ENCODE measurements at places on chromosomes 16 and 17.
A peak's percentile ranks its signal among the peaks of the same experiment; 100 is the strongest.

GRCh38 chr16:648071-648780 lies 939 bp upstream of the WDR90 start:
- DNase-seq, result no peak

- DNase-seq, result no peak
These were observed 424.5 kb upstream of the MON1B start for GRCh38 chr16:76766538-76766937.

DNA sequence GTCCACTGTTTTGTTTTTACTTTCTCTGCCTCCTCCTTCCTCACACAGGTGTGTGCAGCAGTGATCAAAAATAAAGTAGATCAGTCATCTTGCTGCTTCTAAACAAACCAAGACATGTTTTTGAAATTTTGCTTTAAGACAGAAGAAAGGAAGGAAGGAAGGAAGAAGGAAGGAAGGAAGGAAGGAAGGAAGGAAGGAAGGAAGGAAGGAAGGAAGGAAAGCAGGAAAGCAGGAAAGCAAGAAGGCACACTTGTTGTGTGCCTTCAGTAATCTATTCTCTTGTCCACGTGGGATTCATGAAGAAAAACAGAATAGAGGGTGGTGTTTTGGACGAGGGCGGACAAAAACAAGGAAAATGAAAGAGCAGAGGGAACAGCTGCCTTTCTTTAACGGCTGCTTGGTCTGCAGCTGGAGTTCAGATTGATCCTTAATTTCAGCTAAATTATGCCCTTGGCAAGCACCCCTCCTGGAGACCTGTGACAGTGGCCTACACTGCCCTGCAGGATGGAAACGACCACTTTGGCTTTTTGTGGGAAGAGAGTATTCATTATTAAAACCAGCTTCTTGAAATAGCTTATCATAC lies 188.5 kb upstream of the IRX3 start:
- DNase-seq, result no peak

- no peak for DNase-seq
These were observed 9.2 kb downstream of the SNN start for GRCh38 chr16:11677451-11677951.

DNA sequence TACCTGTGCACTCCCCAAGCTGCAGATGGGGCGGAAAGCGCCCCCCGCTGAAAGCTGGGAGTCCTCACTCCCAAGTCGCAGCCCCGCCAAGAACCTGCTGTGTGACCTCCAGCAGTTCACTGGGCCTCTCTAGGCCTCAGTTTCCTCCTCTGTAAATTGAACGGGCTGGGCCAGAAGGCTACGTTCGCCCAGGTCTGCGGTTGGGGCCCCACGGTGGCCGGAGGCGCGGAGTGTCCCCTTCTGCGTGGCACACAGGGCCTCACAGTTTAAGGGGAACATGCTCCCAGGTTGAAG lies 628 bp downstream of the GALK1 start:
- DNase-seq, result no peak

DNA sequence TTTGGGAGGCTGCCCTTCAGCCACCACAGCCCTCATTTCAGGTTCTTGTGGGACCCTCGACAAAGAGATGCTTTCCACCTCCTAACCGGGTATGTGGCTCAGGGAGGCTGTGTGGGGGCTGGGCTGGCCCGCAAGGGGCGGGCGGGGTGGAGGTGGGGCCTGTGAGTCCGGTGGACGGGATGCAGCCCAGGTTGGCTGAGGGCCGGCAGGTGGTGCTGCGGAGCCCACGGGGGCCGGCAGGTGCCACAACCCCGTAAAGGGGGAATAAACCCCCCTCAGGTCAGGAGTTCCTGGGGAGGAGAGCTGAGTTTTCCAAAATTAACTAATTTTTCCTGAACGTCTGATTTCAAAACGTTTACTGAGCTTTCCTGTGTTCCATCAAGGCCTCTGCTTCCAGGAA lies 4.9 kb upstream of the CIAO3 start:
- no peak for DNase-seq

DNA sequence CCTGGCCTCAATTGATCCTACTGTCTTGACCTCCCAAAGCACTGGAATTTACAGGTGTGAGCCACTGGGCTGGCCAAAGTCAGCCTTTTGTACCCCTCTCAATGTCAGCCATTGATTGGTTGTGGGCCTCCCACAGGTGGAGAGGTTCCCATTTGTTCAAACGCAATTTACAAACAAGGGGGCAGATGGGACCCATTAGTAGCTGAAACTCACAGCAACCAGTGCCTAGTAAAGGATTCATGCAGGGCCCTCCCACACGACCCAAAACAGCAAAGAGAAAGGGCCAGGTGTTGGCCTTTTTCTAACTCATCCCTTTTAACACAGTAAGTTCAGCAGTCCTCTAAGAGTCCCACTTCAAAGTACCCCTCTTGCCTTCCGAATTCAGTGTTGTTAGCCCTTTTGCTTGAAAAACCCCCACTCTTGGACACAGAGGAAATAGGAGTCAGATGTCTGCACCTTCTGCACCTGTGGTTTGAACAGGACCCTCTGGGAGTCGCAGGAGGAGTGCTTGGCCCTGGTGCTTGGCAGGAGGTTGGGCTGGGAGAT lies 89.2 kb downstream of the PITPNC1 start:
- DNase-seq, result no peak

DNA sequence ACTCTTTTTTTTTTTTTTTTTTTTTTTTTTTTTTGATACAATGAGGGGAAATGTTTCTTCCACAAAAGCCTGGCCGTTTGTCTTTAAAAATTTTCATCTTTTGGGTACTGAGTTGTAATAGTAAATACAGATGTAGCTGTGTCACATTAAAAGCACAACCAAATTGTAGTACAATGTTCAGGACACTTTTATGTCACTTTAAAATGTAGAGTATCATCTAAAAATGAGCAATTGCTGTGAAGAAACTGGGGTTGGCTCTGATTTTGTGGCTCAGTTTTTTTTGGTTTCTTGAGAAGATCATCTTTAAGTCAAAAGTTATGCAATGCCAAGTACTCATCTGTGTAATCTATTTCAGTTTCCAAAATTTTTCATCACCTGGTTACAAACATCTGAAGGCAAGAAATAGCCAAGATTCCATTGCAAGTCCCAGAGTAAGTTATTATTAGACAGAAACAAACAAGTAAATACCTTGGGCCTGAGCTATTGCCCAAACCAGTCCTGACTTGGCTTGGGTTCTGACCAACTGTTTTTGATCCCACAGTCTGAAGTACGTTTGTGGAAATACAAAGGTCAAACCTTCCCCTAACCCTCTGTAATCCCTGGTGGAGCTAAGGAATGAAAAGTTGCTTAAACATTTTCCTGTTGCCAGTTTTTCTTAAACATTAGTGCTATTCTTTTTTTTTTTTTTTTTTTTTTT lies 717.2 kb downstream of the WWOX start:
- peak; percentile 64 for DNase-seq

DNA sequence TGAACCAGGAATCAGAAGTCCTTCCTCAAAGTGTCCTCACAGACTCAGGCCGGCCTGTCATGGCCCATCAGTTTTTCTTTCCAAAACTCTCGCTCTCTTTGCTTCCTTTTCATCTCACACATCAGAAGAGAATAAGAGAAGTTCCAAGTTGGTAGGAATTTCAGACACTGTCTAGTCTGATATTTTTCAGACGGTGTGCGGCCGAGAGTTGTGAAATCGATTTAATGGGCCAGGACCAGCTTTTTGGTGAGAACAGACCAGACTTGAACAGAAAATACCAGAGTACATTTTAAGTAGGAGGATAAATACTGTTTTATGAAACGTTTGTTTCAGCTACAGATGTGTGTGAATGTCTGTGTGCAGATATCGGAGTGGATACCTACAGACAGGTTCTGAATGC lies 24.8 kb upstream of the RCVRN start:
- DNase-seq, result no peak

GRCh38 chr17:71933306-71933705 lies 187.5 kb upstream of the SOX9 start:
- no peak for DNase-seq

- no peak for DNase-seq
These were observed 219.0 kb downstream of the UTP18 start for GRCh38 chr17:51479303-51479702.

- DNase-seq, result no peak
These were observed 37.4 kb downstream of the ZDHHC7 start for GRCh38 chr16:84973776-84974523.

GRCh38 chr17:49471769-49472168 lies 23.3 kb upstream of the NGFR start:
- DNase-seq, result no peak

GRCh38 chr16:51982715-51983680 lies 563.9 kb downstream of the TOX3 start:
- DNase-seq, result no peak

DNA sequence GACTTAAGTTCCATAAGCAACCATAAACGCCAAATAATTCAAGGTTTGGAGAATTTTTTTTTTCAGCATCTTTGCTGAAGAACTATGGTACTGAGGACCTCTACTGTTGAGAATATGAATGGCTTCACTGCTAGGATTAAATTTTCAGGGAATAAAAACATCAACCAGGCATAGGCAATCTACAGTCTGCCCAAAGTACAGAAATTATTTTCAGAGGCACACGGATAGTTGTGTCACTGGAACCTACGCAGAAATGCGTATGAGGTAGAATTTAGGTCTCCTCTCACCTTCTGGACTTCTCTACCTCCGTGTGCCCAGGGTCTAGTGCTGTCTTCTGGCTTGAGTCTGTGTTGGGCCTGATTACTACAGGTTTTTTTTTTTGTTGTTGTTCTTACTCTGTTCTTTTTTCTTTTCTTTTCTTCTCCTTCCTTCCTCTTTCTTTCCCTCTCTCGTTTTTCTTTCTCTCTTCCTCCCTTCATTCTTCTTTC lies 39.7 kb downstream of the NACA2 start:
- DNase-seq, result no peak

GRCh38 chr16:30990105-30990504 lies 5.1 kb downstream of the HSD3B7 start:
- no peak for DNase-seq

DNA sequence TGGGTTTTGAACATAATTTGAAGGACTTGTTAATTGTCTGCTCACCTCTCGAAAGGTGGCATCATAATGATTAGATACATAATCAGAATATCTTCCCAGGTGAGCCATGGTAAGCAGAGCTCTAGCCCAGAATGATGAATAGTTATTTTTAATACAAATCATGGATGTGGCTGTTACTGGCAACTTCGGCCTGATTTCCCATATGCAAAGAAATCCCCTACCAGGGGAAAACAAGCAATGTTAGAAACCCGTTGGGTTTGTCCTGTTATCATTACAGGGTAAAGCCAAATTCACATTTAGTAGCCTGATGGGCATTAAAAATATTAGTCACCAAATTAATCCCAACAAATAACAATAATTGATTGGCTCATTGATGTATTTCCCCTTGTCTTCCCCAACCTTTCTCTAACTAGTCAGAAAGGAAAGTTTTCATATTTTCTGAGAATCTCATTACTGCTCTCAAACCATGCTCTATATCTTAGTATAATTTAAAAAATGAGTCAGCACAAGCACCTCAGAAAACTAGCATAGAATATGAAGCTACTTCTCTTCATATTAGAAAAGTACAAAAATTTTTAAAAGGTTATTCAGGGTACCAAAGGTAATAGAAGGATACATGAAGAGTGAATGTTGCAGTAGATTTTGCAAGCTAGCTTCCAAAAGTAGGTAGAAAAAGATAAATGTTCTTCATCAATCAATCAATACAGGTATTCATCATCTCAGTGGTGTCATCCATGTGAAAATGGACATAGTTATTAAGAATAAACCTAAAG lies 5.0 kb downstream of the STAT5B start:
- no peak for DNase-seq

- no peak for DNase-seq
These were observed at the start of gene KRTAP3-1 for GRCh38 chr17:41008811-41009210. KRTAP3-1 (minus strand) TSS chr17:41009128; CDS start chr17:41009074, 54 bp downstream.

GRCh38 chr17:44587339-44587738 lies 30.1 kb downstream of the FZD2 start:
- DNase-seq, result no peak

DNA sequence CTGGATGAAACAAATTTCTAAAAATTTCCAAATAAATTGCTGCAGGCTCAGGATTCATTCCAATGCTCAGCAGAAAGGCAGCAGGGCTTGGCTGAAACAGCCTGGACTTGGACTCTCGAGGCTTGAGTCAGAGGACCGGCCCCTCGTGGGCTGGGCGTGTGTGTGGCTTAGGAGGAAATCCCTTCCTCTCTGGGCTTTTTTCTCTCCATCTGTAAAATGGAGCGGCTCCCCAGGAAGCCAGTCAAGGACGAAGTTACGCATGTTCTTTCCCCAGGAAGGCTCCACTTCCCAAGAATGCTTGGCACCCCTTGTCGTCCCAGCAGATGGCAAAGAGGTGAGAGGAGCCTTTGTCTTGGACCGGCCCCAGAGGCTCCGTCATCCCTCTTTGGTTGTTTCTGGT lies 13.5 kb downstream of the SLC46A1 start:
- DNase-seq, result no peak

DNA sequence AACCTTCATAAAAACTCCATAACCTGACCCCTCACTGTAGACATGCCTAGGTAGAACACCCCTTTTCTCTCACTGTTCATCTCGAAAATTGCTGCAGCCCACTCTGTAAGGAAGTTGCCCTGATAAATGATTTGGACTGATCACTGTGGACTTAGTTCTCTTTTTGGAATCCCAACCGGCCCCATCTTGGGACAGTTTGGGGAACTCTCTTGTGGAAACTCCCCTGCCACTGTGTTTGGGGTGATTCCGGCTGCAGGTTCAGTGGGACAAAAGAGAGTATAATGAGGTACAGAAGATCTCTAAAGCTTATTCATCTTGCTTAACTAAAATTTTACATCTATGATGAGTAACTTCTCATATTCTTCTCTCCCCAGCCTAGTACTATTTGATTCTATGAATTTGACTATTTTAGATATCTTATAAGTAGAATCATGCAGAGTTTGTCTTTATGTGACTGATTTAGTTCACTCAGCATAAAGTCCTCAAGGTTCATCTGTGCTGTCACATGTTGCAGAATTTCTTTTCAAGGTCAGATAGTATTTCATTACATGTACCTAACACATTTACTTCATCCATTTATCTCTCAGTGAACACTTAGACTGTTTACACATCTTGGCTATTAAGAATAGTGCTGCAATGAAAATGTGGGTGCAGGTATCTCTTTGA lies 84.9 kb downstream of the ABCA8 start:
- DNase-seq, result no peak

- DNase-seq, result no peak
These were observed 8.2 kb downstream of the WDR45B start for GRCh38 chr17:82640036-82640435.

DNA sequence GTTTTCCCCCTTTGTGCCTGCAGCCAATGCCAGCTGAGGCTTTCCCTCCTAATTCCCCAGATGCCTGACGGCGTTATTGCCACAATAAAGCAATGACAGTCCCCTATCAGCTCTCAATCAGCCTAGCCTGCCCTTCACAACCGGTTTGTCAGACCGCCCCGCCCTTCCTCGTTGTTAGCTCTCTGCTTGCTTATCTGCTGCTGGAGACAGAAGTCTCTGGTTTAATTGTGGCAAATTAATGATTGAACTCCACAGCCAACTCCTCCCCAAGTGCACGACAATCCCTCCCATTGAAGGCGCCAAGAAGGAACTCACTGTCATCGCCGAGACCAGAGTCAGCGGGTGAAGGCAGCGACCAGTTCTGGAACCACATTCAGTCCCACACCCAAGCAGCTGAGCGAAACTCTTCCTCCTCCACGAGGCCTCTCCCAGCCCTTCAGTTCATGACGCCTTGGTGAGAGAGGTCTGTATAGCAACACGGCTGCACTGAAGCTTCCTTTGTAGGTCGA lies 474.4 kb downstream of the SLC39A11 start:
- no peak for DNase-seq

All from right forelimb (tissue), 1 donor.